ENCODE measurements at places on chromosomes 11 and 22. TPM values are rescaled to one million over a fixed set of nuclear protein-coding genes. Genes with fewer than 3 reads are reported as not detected.

The KDM4D gene
- total RNA-seq = 0.50 TPM

The CADM1 gene
- total RNA-seq = 86.0 TPM

The CELSR1 gene
- 2.1 TPM for total RNA-seq

DNA sequence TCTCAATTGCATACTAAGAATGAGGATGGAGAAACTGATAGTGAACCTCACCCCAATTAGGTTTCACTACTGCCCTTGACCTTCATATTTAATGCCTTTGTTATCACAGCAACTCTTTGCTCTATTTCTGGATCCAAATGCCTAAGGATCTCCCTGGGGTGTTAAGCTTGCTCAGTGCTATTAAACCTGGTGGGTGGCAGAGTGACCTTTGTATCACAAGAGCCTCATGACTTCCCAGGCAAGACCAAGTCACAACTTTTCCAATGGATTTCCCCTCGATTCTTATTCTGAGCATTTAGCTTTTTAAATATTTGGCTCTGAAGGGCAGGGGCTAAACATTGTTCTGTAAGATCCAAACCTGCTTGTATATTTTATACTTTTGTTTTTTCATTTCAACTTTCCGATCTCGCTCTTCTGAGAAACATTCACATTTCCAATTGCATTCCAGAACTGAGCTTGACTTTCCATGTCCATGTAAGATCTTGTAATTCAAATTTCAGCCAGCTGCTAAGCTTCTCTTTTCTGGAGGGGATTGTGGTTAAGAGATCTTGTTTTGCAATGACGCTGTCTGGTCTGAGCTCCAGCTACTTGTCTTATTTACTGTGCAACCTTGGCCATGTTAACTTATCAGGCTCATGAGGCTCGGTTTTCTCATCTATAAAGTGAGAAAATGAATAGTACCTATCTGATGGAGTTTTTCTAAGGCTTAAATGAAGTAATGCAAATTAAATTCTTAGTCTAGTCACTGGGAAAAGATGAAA is 6.4 kb upstream of the EHF start:
- no peaks in the 10 kb centered on the region for H3K4me1 ChIP-seq
- peak; percentile 33 for DNase-seq
- H3K4me3 ChIP-seq = no peak overlapping the region
- no peaks in the 10 kb centered on the region for H3K36me3 ChIP-seq
- H3K27ac ChIP-seq = no peak overlapping the region

DNA sequence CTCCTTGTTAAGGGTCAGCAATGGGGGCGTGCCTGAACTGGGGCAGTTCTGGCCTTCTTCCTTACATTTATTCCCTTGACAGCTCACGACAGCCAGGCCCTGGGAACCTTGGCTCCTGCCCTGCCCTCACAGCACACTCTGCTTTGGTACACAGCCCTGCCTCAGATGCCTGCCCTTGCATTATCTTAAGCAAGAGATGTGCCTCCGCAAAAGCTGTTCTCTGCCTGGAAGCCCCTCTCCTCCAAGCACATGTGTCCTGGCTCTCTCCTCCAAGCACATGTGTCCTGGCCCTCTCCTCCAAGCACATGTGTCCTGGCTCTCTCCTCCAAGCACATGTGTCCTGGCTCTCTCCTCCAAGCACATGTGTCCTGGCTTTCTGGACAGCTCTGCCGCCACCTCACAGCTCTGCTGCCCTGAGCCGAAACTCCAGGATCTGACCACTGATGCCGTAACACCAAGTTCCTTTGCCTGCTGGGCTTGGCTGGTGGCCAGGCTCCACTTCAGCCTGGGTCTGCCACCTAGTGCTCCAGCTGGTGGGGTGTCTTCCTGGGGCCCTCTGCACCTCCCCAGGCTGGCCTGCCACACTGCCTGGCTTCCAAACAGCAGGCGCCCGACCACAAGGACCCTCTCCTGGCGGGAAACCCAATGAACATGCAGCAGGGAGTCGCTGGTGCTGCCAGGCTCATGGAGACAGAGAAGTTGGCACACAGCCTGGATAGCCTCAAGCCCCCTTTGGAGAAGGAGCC is 53.0 kb downstream of the SCUBE1 start:
- peak; percentile 23 for DNase-seq
- H3K27me3 ChIP-seq = no peaks in the 10 kb centered on the region
- no peaks in the 10 kb centered on the region for H3K4me1 ChIP-seq
- peak overlapping the region; percentile 39 for H3K4me3 ChIP-seq

GRCh38 chr11:73236854-73237253 is 18.8 kb downstream of the P2RY2 start:
- peaks cover 6% of the 10 kb centered on the region for H3K4me1 ChIP-seq
- no peaks in the 10 kb centered on the region for H3K27me3 ChIP-seq
- no peak overlapping the region for H3K4me3 ChIP-seq
- no peak overlapping the region for H3K27ac ChIP-seq
- H3K36me3 ChIP-seq = no peaks in the 10 kb centered on the region

DNA sequence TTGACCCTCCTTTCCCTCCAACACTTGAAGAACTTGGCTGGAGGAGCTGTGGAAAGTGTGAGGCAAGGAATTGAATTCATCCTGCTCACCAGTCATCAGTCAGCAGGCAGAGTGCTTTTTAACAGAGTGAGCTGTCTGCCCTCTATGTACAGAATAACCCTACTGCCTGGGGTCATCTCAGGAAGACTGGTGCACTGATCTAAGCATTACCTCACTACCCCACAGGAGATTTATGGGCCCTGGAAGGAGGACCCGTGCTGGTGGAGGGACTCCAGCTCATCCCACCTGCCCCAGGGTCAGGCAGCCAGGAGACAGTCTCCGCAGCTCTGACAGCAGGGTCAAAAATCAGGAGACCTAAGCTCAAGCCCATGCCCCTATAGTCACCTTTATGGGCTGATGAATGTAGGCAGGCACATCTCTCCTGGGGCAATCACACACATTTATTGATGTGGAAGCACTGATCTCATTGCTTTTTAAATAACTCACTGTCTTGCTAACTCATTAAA is 270.8 kb upstream of the SESN3 start:
- H3K4me1 ChIP-seq = no peaks in the 10 kb centered on the region
- no peak for DNase-seq
- H3K27me3 ChIP-seq = no peaks in the 10 kb centered on the region
- no peaks in the 10 kb centered on the region for H3K36me3 ChIP-seq
- H3K4me3 ChIP-seq = no peak overlapping the region

DNA sequence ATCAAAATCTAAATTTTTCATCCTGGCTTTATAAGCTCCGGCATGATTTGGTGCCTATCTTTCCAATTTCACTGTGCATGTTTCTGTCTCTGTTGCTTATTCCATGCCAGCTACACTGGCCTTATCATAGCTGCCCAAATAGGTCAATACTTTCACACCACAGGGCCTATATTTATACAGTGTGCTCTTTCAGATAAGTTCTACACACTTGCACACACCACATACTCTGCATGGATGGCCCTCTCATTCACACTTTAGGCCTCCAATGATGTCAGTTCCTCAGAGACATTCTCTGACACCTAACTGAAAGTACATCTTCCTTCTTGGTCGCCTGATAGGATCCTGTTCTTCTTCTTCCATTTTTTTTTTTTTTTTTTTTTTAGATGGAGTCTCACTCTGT is 7.0 kb downstream of the ALG8 start:
- peaks cover 2% of the 10 kb centered on the region for H3K36me3 ChIP-seq
- H3K4me1 ChIP-seq = no peaks in the 10 kb centered on the region
- H3K27ac ChIP-seq = no peak overlapping the region

DNA sequence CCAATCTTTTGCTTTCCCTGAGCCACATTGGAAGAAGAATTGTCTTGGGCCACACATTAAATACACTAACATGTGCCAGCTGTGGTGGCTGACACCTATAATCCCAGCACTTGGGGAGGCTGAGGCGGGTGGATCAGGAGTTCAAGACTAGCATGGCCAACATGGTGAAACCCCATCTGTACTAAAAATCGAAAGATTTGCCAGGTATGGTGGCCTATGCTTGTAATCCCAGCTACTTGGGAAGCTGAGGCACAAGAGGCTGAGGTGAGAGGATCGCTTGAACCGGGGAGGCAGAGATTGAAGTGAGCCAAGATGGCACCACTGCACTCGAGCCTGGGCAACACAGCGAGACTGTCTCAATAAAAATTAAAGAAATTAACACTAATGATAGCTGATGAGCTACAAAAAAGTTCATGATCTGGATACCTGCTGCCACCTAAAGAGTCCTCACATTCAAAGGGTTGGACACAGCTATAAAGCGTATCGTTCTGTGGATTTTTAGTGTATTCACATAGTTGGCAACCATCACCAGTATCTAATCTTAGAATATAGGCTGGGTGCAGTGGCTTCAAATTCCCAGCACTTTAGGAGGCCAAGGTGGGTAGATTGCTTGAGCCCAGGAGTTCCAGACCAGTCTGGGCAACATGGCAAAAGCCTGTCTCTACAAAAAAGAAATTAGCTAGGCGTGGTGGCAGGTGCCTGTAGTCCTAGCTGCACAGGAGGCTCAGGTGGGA is 3.4 kb upstream of the LDHC start:
- DNase-seq = no peak
- no peaks in the 10 kb centered on the region for H3K27me3 ChIP-seq
- peaks cover 7% of the 10 kb centered on the region for H3K36me3 ChIP-seq
- H3K4me3 ChIP-seq = no peak overlapping the region

GRCh38 chr11:62644220-62644619 is 2.2 kb downstream of the GANAB start:
- peaks cover 12% of the 10 kb centered on the region for H3K36me3 ChIP-seq
- peaks cover 8% of the 10 kb centered on the region for H3K4me1 ChIP-seq
- no peaks in the 10 kb centered on the region for H3K27me3 ChIP-seq
- no peak overlapping the region for H3K27ac ChIP-seq
- no peak overlapping the region for H3K4me3 ChIP-seq

GRCh38 chr11:100672498-100673033 is 14.5 kb upstream of the ARHGAP42 start:
- H3K27me3 ChIP-seq = no peaks in the 10 kb centered on the region
- peak; percentile 33 for DNase-seq
- H3K36me3 ChIP-seq = no peaks in the 10 kb centered on the region
- peaks cover 2% of the 10 kb centered on the region for H3K4me1 ChIP-seq
- H3K27ac ChIP-seq = no peak overlapping the region

GRCh38 chr22:42368379-42369249 is 63.6 kb downstream of the NFAM1 start:
- DNase-seq = no peak
- peaks cover 7% of the 10 kb centered on the region for H3K4me1 ChIP-seq
- no peak overlapping the region for H3K27ac ChIP-seq
- H3K27me3 ChIP-seq = peaks cover 23% of the 10 kb centered on the region
- peak overlapping the region; percentile 69 for H3K4me3 ChIP-seq
- no peaks in the 10 kb centered on the region for H3K36me3 ChIP-seq

GRCh38 chr11:68041617-68042218 is 2.9 kb downstream of the TCIRG1 start:
- no peak for DNase-seq
- no peak overlapping the region for H3K27ac ChIP-seq
- no peak overlapping the region for H3K4me3 ChIP-seq
- H3K36me3 ChIP-seq = peaks cover 28% of the 10 kb centered on the region

DNA sequence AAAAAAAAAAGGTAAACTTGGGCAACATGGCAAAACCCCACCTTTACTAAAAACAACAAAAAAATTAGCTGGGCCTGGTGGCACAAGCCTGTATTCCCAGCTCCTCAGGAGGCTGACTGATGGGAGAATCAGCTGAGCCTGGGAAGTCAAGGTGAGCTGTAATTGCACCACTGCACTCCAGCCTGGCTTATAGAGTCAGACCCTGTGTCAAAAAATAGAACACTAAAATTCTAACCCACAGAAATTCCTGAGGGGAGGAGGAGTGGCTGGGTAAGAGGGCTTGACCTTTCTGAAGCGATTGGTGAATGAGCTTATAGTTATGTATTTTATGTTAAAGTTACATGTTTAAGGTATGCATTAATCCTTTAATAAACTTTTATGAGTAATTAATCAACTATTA is 53.3 kb downstream of the FAT3 start:
- H3K27ac ChIP-seq = no peak overlapping the region
- H3K4me3 ChIP-seq = no peak overlapping the region
- no peaks in the 10 kb centered on the region for H3K36me3 ChIP-seq
- H3K4me1 ChIP-seq = peaks cover 8% of the 10 kb centered on the region
- no peaks in the 10 kb centered on the region for H3K27me3 ChIP-seq

DNA sequence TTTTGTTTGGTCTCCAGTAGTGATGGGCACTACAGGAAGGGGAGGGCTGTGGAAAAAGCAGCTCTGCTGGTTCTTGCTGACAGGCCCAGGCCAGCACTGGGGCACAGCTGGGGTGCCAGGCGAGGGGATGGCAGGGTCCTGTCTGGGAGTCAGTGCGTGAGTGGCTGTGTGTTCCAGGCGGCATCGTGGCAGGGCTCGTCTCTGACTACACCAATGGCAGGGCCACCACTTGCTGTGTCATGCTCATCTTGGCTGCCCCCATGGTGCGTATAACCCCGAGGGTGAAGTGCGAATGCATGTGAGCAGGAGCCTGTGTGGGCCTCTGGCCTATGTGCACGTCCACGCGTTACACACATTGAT is 20.9 kb downstream of the SLC37A2 start:
- no peaks in the 10 kb centered on the region for H3K27me3 ChIP-seq
- no peak overlapping the region for H3K27ac ChIP-seq
- H3K4me1 ChIP-seq = peaks cover 10% of the 10 kb centered on the region
- no peak overlapping the region for H3K4me3 ChIP-seq
- H3K36me3 ChIP-seq = no peaks in the 10 kb centered on the region

DNA sequence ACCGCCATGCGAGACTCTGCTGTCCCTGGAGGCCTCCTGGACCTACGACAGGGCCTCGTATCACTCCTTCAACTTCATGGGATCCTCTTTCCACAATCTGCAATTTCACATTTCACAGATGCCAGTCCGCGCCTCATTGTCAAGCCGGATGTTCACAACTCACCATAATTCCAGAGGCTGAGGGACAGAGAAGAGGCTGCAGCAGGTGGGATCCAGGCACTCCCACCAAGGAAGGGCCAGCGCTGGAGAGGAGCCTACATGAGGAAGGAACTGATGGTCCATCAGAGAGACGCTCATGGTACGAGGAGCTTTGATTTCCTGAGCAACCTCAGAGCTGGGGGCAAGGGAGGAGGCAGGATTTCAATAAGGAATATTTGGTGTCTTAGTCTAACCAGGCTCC is 495.0 kb downstream of the BRD1 start:
- no peak overlapping the region for H3K27ac ChIP-seq
- DNase-seq = no peak
- H3K27me3 ChIP-seq = no peaks in the 10 kb centered on the region

- no peaks in the 10 kb centered on the region for H3K36me3 ChIP-seq
- H3K27ac ChIP-seq = no peak overlapping the region
- no peak overlapping the region for H3K4me3 ChIP-seq
- peak; percentile 41 for DNase-seq
- H3K4me1 ChIP-seq = no peaks in the 10 kb centered on the region
- H3K27me3 ChIP-seq = no peaks in the 10 kb centered on the region
These were observed 14.5 kb downstream of the CSRP3 start for GRCh38 chr11:19187114-19187832.

DNA sequence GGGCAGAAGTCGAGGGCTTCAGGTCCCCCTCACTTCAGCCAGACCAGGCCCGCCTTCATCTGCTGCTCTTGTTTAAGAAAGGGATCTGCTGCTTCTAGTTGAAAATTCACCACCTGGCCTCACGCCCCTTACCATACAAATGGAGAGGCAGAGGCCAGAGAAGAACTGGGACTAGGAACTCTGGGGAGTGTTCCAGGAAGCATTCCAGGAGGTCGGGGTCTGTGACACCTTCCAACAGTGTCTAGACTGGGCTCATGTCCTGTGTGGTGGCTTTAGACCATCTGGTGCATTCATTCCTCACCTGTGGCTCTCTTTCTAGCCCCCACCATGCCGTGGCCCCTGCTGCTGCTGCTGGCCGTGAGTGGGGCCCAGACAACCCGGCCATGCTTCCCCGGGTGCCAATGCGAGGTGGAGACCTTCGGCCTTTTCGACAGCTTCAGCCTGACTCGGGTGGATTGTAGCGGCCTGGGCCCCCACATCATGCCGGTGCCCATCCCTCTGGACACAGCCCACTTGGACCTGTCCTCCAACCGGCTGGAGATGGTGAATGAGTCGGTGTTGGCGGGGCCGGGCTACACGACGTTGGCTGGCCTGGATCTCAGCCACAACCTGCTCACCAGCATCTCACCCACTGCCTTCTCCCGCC is 12.3 kb downstream of the TSKU start:
- no peak overlapping the region for H3K27ac ChIP-seq
- no peaks in the 10 kb centered on the region for H3K36me3 ChIP-seq
- DNase-seq = no peak
- no peak overlapping the region for H3K4me3 ChIP-seq

All from fibroblast of lung (primary cell).